ENCODE measurements at places on chromosomes 3 and 15.

DNA sequence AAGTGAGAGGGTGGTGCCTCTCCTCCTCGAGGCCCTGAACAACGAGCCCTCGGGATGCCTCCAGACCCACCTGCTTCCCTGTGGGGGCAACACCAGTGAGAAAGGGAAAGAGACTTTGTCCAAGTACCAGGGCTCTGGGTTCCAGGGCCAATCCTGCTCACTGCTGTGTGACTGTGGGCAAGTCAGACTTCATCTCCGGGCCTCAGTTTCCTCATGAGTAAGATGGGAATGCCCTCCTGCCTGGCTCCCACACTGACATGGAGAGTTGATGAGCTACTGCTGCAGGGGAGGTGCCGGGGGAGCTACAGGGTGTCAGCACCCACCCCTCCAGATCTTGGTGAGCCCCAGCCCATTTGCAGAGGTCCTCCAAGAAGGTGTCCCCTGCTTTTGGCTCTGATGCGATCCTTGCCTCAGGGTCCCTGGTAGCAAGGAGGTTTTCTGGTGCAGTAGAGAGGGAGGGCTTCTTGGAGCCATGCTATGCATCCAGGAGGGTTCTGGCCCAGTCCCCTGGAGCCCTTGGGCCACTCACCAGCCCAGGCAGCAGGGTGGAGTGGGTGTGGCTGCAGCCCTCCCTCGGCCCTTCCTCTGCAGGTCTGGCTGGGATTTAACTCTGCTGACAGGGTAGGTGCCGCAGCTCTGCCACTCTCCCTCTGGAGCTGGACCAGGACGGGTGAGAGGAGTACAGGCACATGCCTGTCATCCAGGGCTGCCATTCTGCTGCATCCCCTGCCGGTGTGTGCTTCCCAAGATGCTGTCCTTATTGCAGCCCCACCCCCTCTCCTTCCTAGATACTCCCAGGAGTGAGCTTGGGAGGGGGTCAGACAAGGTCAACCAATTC, 26.9 kb downstream of the LOXL1 start:
- no peak for DNase-seq

DNA sequence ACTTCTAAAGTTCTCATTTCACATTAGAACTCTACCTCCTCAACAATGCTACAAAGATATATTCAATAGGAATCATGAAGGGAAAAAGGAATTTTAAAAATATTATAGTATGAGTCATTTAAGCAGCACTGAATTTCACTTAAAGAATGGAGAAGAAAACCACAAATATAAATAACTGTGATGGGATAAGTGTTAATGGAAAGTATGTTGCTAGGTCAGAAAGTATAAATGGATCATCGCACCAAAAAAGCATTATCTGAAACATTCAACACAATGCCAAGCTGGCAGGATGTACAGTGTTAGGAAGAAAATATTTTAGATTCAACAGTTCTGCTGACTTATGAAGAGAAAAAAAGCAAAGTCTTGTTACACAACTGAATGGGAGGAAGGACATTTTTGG, 101.4 kb downstream of the TFG start:
- DNase-seq: no peak

DNA sequence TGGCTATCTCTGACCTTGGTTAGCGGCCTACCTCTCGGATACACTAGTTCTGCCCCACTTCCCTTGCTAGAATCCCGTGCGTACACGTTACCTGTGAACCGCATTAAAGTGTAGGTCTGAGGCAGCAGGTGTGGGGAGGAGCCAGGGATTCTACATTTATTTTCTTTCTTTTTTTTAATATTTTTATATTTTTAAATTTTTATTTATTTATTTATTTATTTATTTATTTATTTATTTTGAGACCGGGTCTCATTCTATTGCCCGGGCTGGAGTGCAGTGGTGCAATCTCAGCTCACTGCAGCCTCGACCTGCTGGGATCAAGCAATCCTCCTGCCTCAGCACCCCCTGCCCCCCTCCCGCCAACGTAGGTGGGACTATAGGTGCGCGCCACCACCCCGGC, 60.9 kb upstream of the NR2E3 start:
- DNase-seq: no peak

DNA sequence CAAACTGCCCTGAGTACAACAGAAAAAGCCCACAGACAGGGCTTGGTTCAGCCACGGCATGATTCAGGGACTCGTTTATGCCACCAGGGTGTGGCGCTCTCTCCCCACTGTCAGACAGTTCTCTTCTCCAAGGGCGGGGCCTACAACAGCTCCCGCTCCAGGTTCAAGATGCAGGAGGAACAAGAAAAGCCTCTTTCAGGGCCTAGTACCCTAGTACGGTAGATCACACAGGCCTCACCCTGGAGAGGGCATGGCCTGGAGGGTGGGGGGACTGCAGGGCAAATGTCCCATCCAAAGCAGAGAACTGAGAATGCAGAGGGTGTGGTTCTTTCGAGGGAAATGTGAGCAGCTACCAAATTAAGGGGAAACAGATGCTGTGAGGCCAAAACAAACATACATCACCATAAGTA, 12.0 kb downstream of the MESD start:
- DNase-seq: no peak

- DNase-seq: no peak
Measured at GRCh38 chr3:59850417-59850816, 800.6 kb upstream of the CFAP20DC start.

- no peak for DNase-seq
Measured at GRCh38 chr3:110479731-110480130, 591.9 kb upstream of the NECTIN3 start.

DNA sequence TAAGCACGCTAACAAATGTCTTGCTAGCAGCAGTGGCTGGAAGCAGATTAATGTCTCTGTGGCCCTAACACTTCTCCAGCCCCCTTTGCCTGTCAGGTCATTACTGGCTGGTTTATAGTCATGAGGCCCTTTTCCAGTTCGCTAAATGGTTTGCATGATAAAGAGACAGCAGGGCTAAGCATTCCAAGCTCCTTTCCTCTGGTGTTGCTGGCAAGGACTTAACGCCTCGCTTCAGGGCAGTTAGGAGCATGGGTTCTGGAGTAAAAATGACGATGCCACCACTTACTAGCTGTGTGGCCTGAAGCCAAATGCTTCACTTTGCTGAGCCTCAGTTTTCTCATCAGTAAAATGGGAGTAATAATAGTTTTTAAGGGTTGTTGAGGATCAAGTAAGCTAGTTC, 185.9 kb downstream of the MEGF11 start:
- no peak for DNase-seq

GRCh38 chr3:170523248-170523647, 62.6 kb downstream of the SLC7A14 start:
- no peak for DNase-seq

GRCh38 chr3:65734382-65734781, 304.3 kb downstream of the MAGI1 start:
- DNase-seq: no peak

- no peak for DNase-seq
Measured at GRCh38 chr3:100436951-100437350, 35.6 kb downstream of the LNP1 start.

GRCh38 chr3:106172780-106173179, 304.0 kb upstream of the CBLB start:
- no peak for DNase-seq

DNA sequence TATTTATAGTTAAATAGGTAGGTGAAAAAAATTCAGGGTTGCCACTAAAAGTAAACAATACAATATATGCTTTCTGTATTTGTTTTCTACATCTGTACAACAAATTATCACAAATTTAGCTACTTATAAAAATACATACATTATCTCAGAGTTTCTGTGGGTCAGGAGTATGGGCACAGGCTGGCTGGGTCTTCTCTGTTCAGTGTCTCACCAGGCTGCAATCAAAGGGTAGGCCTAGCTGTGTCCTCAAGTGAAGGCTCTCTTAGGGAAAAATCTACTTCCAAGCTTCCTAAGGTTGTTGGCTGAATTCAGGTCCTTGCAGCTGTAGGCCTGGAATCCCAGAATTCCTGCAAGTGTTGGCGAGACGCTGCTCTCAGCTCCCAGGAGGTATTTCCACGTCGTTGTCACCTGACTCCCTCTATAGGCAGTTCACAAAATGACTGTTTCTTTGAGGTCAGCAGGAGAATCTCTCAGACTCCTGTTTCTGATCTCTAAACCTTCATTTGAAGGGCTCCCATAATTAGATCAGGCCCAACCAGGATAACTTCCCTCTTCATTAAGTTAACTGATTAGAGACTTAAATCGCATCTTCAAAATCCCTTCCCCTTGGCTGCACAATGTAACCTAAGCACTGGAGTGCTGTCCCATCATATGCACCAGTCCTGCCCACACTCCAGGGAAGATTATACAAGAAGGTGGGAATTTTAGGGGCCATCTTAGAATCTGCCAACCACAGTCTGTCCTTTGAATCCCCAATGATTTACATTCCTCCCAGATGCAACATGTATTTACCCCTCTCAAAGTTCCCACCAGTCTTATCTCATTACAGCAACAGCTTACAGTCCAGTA, 296.6 kb downstream of the SUCLG2 start:
- DNase-seq: no peak

DNA sequence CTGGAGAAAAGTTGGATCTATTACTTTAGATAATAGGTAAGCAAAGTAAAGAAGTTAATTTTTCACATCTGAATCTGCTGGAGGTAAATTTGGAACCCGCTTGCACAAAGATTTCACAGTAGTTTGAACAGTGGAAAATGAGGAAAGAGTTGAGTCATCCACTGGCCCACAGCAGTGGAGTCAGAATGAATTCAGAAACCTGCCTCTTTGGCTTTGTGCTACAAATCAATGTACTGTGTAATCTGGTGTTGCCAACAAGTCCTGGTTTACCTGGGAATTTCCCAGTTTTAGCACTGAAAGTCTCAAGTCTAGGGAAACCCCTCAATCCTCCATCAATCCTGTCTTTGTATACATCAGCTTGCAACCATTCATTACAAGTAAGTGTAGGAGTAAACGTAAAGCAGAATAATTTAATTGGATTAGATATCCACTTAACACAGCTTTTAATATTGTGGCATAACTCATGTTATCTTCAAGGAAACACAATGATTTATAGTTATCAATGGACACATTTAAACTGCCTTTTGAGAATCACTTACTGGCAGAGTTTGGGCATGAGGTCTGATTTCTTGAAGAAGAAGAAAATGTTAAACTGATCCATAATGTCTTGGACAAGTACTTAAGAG, 100.6 kb downstream of the DCLK3 start:
- no peak for DNase-seq

- no peak for DNase-seq
Measured at GRCh38 chr3:55558316-55558715, 71.2 kb upstream of the WNT5A start.

DNA sequence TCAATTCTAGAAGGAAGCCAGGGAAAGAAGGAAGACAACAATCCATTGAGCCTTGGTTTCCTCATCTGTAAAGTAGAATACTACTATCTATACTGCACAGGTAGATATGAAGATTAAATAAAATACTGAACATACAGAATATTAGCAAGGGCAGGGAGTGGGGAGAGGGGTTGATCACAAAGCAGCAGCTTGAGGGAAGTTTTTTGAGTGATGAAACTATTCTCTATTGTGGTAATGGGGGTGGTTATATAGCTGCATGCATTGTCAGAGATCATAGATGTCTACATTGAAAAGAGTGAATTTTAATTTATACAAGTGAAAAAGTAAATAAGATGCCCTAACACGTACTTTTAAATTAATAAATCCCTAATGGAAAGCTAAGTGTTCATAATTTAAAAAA, 242.6 kb upstream of the LRTM1 start:
- DNase-seq: no peak

DNA sequence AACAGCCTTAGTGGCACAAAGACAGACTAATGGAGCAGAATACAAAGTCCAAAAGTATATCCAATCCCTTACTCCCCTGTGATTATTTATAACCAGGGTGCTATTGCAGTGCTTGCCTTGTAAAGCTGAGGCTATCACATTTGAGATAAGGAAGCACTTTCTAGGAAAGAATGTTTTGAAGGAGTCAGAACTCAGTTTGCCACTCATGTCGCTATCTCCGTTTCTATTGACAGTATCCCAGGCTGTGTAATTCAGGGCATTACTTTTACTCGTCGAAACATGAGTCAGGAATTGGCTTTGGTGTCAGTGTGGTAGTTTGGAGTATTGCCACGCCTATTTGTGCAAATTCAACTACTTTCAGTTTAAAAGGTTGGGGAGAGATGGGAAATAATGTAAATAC, 78.4 kb downstream of the FBXL2 start:
- no peak for DNase-seq

- no peak for DNase-seq
Measured at GRCh38 chr3:42730294-42730693, 27.7 kb upstream of the HHATL start.

GRCh38 chr15:80105595-80105994, 46.1 kb downstream of the ZFAND6 start:
- DNase-seq: no peak

- no peak for DNase-seq
Measured at GRCh38 chr3:20975188-20975651, 775.8 kb downstream of the ZNF385D start.

- DNase-seq: no peak
Measured at GRCh38 chr3:142507241-142507640, 59.4 kb upstream of the XRN1 start.

DNA sequence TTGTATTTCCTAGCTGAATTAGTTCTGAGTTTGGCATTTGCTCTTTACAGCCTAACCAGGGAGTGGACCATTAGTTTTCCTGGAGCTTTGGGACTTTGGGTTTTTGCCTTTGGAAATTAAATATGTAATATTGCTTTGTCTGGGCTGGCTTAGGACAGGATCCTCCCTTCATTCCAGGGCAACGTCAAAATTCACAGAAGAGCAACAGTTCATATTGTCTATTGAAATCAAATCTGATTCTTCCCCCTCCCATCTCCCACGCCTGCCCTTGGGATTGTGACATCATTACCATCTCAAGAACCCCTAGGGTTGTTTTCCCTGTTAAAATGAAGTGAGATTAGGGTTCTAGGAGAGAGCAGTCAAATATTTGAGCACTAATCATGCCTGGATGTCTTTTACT, 194.1 kb downstream of the ROBO2 start:
- no peak for DNase-seq

- no peak for DNase-seq
Measured at GRCh38 chr3:144112036-144112435, 140.4 kb downstream of the DIPK2A start.

DNA sequence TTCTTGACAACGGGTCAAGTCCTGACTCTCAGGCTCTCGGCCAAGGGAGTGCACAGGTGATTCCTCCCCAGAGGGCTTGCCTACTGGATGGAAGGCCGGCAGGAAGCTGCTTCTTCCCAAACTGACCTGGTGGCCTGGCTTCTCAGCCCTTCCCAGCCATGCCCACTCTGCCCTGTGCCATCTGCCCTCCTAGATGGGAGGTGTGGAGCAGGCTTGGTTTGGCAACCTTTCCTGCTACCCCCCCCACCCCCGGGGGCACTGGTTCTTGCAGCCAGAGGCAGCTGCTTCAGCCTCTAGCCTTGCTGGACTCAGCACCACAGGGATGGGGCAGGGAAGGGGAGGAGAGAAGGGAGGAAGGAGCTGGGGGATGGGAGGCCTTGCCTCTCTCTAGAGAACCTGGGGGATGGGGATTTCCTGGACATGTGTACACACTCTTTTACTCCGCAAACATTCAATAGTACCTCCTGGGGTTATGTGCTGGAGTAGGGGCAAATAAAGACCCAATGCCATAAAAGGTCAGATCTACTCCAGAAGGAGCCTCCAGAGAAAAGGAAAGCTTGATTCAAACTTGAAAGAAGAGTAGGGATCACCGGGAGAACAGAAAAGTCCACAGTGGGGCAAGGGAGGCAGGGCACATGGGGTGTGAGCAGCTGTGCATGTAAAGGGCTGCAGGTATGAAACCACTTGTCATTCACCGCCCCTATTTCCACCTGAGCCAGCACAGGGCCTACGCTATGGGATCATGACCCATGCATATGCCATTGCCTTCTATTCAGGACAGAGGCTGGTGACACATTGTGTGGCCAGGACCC, 4.2 kb upstream of the DAPK2 start:
- no peak for DNase-seq

- DNase-seq: no peak
Measured at GRCh38 chr3:50269977-50270413, 1.0 kb downstream of the SEMA3B start.

Measured in stimulated activated CD8-positive, alpha-beta memory T cell treated with anti-CD3 and anti-CD28 coated beads, Interleukin-4, amount 100 ng/mL, for 4 hours (primary cell).